ENCODE measurements at places on chromosomes 2 and 18.

DNA sequence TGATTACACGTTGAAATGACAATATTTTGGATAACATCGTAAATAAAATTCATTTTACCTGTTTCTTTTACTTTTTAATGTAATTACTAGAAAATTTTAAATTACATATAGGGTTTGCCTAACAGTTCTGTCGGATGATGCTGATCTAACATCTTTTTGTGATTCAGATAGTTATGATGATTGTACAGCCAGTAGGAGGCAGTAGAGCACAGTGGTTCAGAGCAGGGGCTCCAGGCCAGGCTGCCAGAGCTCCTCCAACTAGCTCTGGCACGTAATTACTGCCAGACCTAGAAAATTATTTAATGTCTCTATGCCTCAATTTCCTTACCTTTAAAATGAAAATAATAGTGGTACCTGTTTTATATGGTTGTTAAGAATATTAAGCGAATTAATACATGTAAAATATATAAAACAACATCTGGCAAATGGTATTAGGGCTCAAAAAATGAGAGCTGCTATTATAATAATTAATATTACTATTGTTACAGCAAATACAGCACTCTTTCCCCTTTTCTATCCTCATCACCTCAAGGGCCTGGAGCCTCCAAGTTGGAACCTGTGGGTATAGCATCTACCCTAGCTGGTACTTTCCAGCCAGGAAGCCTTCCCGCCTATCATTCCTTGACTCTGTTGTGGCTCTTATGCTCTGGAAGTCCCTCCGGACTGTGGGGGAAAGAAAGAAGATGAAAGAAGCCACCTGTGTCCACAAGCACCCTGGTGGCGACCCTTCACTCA is 47.7 kb upstream of the PLA2R1 start:
- peak; percentile 79 for DNase-seq

DNA sequence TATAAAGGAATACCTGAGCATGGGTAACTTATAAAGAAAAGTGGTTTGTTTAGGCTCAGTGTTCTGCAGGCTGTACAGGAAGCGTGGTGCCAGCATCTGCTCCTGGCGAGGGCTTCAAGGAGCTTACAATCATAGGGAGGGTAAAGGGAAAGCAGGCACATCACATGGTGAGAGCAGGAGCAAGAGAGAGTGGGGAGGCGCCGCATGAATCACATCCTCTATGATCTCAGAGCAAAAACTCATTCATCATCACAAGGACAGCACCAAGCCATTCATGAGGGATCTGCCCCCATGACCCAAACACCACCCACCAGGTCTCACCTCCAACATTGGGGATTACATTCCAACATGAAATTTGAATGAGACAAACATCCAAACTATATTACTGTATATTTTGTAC is 32.5 kb downstream of the R3HDM1 start:
- DNase-seq, result peak; percentile 8

DNA sequence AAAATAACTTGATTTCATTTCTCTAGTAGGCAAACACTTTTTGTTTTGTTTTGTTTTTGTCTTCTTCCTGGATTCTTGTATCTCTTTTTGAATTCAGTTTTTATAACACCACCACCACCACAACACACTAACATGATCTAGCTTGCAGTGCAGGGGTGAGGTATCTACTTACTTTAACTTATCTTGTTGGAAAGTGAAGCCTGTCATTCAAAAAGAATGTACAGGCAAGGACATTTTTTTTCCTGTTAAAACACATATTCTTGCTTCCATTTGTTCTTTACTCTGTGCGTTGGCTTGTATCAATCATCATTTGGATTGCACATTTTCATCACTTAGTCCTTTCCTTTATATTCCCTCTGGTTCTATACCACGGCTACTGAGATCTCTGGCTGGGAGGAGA is 824.2 kb downstream of the PLCL1 start:
- peak; percentile 15 for DNase-seq

- DNase-seq, result no peak
These were observed 402.5 kb upstream of the TRIB2 start for GRCh38 chr2:12314127-12314760.

GRCh38 chr2:170237572-170238120 is 59.7 kb downstream of the MYO3B start:
- DNase-seq, result no peak

DNA sequence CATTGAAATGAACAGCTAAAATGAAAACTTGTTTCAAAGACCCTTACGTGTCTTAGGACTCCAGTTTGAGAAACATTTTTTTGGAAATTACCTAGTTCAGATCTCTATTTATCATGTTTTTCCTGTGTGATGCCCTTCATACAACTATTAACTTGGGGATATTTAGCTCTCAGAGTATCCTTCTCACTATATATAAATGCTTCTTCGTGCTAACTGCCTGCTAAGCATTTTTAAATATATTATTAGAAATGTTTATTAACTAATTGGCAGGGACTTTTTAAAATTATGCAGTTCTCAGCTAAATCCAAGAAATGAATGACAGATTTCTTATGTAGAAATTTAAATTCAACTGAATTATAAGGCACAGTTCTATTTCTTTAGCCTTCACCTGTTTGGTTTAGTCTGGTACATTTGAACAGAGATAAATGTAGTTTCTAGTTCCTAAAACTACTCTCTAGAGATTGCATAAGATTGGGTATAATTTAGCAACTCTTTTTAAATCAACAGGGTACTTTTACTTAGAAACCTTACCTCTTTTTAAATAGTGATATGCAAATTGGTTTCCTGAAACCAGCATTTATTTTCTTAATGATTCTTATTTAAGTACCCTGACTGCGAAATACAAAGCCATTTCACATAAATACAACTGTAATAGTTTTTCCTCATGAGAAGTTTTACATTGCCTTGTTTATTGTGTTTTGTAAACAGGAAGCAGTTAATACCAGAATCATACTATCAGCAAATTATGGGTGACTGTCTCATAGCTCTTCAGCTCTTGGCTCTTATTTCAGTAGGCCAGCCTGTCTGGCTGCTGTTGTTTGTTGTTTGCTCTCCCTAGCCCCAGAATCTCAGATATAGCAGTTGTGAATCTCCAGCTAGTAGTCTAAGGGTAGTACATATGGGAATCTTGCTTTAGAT is 140.7 kb downstream of the PTRHD1 start:
- DNase-seq, result no peak

- DNase-seq, result no peak
These were observed 35.2 kb upstream of the TTC32 start for GRCh38 chr2:19937004-19937403.

DNA sequence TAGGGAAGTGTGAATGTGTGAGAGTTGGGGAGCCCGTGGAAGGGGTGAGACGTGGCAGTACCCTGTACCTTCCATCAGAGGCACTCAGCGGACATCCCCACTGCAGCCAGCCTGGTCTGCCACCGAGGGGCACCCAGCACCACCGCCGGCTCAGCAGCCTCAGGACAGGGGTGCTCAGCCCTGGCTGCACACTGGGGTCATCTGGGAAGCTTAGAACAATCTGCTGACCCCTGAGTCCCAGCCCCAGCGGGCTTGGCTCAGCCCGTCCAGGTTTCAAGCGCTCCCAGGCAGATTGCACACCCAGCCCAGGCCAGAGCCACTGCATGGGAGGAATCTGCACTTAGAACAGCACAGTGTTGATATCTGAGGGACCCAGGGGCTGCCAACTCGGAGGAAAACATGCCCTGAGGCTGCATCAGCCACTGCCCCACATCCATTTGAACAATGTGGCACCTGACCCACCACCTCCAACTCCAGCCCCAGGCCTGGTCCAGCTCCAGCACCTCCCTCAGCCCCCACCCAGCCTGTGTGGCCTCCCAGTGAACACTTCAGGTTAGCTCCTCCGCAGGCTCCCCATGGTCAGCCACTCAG is 147.1 kb upstream of the OTOS start:
- DNase-seq, result no peak

DNA sequence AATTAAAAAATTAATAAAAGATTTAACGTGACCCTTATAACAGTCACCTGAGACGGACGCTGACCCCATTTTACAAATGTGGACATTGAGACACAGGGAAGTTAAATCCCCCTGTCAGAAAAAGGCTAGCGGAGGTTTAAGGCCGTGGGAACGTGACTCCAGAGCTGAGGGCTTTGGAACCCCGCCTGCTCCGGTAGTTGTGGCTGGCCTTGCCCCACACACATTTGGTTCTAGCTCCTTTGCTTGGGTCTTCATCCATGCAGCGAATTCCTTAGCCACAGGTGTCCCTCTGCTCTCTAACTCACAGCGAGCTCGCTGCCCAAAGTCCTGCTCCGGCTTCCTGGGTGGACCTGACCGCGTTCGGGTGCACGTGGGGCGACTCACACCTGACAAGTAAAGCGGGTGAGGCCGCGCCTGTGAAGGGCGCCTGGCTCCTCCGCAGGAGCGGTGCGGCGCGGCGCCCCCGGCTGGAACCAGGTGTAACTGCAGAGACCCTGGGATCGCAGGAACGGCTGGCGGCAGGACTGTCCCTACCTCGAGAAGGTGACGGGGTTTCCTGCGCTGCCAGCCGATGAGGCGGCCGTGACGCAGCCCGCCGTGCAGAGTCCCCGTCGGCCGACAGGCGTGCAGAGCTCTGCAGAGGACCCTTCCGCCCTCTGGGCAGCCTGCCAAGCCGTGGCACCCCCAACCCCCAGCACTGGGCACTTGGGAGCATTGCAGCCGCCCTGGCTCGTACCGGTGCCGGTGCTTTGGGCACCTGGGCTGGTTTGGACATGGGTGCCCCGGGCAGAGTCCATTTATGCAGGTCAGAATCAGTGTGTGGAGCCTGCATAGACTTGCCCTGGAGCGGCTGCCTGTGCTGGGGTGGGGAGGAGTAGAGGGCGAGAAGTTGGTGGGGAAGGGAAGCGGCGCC is 2.4 kb upstream of the PROC start:
- DNase-seq, result no peak

- no peak for DNase-seq
These were observed 24.2 kb upstream of the EFEMP1 start for GRCh38 chr2:55947752-55948151.

DNA sequence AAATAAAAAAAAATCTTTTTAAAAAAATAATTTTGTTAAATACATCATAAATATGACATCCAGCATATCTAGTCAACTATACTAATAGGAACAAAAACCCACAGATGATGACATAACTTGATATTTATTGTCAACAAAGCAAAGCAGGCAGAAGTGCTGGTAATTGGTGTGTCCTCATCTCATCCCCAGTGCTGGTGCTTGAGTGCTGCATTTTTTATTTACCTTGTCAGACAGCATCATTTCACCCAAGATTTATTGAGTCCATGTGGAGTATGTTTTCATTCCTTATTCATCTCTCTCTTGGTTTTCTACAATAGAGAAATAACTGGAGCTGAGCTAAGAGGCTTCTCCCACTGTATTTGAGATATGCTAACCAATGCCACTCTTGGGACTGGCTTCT is 191.6 kb upstream of the SLC14A2 start:
- no peak for DNase-seq

DNA sequence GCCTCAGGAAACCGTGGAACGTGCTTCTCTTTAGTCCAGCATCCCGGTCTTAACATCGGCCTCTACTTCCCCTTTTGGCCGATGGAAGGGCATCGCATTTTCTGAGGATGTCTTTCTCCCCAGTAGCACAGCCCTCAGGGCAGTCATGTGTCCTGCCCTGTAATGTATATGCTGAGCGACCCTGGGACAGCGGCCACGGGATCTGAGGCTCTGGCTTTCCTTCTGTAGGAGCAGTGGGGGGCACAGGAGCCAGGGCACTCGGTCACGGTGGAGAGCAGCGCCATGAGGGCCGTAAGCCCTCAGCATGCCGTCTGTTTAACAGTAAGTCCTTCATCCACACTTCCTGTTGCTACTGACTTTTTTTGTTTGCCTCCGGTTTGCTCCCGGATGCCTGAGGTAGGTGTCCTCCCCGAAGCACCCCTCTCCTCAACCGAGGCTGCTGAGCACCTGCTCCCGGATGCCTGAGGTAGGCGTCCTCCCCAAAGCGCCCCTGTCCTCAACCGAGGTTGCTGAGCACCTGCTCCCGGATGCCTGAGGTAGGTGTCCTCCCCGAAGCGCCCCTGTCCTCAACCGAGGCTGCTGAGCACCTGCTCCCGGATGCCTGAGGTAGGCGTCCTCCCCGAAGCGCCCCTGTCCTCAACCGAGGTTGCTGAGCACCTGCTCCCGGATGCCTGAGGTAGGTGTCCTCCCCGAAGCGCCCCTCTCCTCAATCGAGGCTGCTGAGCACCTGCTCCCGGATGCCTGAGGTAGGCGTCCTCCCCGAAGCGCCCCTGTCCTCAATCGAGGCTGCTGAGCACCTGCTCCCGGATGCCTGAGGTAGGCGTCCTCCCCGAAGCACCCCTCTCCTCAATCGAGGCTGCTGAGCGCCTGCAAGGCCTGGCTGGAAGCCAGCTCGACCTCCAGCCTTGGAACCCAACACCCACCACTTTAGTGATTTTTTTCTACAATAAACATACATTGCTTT is 169.3 kb downstream of the HDAC4 start:
- no peak for DNase-seq

- peak; percentile 17 for DNase-seq
These were observed 256.7 kb downstream of the DCDC2C start for GRCh38 chr2:3960106-3960505.

DNA sequence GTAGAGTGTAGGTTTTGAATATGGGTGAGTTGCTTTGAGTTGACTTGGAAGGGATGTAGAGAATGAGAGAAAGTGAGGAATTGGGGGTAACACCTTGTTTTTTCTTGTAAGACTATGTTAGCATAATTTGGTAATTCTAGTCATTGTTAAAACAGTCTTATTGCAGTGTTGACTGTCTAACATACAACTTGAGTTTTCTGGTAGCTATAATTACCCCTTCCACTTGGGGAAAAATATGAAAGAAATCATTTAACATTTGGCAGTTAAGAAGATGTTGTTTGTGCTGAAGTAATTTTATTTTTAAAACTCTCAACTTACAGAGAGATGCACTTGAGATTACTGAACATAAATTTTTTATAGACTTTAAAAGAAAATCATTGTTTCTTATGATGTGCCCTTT is 108.2 kb downstream of the COMMD1 start:
- no peak for DNase-seq

DNA sequence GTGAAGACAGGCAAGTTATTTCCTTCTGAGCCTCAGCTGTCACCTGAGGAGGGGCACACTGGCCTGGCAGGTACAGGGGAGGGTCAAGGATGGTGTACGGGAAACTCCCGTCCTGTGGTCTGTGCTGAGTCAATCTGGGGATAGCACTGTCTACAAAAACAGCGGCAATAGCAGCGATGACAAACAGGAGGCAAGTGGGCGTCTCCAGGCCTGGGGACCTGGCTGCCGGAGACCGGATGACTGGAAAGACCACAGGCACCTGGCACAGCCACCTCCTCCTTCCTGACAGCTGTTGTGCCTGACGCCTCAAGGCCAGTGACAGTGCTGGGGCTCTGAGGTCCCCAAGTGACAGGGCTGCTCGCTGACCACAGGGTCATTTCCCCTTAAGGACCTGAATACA is 202.1 kb upstream of the HS6ST1 start:
- no peak for DNase-seq
